HFFc6 (cell line): ENCODE measurements at places on chromosomes 7 and 10.

DNA sequence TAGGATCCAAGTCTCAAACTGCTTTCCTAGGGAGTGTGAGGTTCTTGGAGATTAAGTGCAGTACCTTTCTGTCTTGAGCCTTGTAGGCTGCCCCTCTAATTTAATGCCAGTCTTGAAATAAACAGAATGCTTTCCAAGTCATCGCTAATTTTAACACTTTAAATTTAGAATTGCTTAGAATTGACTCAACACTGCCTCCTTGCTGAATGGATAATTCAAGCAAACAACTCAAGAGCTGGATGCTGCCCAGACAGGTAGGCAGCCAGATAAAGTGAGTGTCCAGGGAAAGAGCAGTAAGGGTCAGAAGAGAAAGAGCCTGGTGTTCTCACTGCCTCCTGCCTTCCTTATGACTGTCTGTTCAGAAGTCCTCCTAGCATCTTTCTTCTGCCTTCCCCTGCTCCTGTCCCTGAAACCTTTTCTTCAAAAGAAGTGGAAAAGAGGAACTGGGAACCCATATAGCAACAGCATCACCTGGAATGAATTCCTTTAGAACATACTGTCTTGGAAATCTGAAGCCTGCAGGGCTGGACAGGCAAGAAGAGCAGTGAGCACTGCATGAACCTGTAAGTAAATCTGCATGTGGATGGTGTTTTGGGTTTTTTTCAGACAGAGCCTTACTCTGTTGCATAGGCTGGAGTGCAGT is 3.1 kb upstream of the GOT1 start:
- no peak for DNase-seq

DNA sequence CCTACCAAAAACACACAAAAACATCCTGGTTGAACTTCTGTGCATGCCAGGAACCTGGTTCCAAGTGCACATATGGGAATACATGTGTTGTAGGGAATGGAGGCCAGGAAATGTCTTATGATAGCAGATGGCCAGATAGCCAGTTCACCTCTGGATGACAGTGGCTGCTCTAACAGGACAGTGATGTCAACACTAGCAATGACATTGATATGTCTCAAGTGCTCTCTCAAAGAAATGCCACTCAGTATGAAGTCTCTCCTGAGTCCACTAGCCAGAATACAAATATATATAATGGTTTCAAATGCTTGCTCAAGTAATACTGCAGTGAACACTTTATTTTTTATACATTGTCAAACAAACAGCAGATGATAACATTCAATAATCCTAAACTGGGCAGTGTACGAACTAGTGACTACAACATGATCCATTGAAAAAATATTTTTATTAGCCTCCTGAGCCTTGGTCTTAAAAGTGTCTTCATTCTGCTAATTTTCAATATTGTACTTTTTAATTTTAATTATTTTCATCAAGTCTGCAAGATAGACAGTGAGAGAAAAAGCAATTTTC is 26.0 kb upstream of the PCDH15 start:
- no peak for DNase-seq

DNA sequence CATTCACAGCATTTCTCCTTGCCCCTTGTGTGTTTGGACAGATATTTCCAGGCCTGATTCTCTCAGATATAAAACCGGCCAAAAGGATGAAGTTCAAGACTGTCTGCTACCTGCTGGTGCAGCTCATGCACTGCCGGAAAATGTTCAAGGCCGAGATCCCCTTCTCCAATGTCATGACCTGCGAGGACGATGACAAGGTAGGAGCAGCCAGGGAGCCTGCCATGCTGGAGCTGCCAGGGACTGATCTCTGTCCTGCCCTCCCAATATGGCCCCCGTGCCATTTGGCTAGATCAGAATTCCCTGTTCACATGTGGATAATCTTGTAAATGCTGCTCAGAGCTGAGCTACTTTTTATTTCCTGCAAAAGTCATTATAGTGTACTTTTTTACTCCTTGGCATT is 87.8 kb downstream of the ADCY1 start:
- no peak for DNase-seq

- DNase-seq = no peak
These were observed 73.1 kb upstream of the TOMM7 start for GRCh38 chr7:22895828-22896165.

- DNase-seq = no peak
These were observed 127.4 kb downstream of the WNT2 start for GRCh38 chr7:117195361-117196029.

DNA sequence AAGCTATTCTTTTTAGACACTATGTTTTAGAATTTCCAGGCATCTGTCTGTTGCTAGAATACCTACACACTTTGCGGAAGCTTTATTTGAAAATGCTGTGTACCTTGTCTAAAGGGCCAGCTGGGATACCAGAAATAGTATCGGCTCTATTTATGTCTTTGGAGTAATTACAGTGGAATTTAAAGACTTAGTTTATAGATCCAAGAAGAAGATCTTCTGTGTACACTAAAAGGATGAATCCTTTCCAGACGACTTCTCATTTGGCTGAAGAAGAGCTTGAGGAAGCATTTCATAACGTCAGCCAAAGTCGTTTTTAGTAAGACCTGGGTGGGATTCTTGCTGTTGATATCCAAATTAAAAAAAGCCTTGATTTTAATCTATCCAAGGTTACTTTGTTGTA is 365.9 kb downstream of the INHBA start:
- DNase-seq = peak; percentile 31

GRCh38 chr10:133106516-133106915 is 18.8 kb downstream of the ADGRA1 start:
- no peak for DNase-seq

GRCh38 chr7:15303357-15303756 is 258.5 kb downstream of the AGMO start:
- DNase-seq = no peak

GRCh38 chr7:8303904-8304528 is 42.0 kb upstream of the ICA1 start:
- no peak for DNase-seq

- DNase-seq = peak; percentile 30
These were observed 78.3 kb upstream of the SLC26A5 start for GRCh38 chr7:103524042-103524907.

DNA sequence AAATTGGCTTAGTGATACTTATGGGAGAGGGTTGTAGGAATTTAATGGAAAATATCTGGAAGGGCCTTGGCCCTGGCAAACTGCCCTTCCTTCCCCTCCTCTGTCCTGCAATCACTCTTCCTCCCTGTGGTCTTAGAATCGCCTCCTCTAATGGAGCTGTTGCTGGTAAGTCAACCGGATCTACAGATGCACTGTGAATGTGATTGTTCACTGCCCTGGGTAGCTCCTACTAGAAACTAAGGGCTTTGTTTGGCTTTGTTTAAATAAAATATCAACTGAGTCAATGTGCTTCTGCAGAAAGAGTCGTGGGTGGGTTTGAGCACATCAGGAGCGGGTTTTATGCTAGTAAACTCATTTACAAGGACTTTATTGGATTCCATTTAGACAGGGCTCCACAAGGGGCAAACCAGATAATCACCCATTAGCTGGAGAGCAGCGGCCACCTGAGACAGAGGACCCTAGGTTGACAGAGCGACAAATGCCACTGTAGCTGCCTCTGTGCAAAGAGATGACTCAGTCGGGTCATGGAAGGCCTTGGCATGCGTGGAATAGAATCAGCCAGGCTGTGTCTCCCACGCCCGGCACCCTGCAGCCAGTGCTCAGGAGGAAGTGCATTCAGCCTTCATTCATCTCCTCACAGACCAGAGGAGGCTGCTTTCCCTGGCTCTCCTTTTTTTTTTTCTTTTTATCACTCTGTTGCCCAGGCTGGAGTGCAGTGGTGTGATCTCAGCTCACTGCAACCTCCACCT is 97.9 kb downstream of the GAD2 start:
- no peak for DNase-seq

- DNase-seq = no peak
These were observed 42.6 kb downstream of the CNOT4 start for GRCh38 chr7:135467207-135467711.

DNA sequence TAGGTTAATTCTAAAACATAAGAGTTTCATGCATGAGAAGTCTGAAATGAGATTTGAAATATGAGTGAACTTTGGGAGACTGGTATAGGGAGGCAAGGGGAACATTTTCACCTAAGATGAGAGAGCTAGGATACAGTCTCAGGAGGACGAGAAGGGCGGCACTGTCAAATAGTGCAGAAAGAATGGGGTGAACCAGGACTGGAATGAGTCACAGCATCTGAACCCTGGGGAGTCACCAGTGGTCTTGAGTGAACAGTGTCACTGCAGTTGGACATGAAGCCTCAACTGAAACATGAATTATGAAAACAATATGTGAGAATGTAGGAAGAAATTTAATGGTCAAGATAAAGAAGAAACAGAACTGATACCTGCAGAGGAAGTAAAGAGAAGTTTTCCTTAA is 33.8 kb downstream of the GNG11 start:
- DNase-seq = no peak

DNA sequence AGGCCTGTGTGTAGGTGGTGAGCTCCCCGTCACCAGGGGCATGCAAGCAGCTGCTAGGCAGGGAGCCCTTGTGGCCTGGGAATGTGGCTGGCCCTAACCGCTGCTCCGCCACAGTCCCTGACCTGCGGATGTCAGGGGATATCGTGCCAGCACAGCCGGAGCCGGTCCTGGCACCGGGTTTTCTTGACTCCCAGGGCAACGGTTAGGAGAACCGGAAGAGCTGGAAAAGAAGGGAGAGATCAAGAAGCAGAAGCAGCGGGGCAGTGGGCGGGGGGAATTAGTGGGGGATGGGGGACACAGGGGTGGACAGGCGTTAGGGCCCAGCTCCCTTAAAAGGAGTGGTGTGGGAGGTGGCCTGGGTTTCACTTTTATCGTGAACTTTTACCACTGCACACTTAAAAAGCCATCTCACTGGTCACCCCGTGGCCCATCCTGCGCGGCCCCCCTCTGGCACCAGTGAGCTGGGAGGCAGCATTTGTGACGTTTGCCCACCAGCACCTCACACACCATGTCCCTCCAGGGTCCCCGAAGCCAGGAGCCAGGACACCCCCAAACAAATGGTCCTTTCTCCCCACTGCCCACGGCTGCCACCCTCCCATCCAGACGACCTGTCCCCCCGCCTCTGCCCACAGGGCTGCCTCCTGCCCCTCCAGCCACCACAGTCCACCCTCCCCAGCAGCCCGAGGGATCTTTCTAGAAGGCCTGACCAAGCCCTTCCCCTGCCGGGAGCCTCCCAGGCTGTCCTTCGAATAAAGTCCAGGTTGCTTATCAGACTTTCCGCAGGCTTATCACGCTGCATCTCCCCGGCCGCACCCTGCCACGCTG is 1.8 kb upstream of the MICALL2 start:
- no peak for DNase-seq

- no peak for DNase-seq
These were observed 566.2 kb downstream of the PCDH15 start for GRCh38 chr10:54234832-54235231.

GRCh38 chr10:24239289-24240040 is 30.5 kb downstream of the KIAA1217 start:
- DNase-seq = no peak

DNA sequence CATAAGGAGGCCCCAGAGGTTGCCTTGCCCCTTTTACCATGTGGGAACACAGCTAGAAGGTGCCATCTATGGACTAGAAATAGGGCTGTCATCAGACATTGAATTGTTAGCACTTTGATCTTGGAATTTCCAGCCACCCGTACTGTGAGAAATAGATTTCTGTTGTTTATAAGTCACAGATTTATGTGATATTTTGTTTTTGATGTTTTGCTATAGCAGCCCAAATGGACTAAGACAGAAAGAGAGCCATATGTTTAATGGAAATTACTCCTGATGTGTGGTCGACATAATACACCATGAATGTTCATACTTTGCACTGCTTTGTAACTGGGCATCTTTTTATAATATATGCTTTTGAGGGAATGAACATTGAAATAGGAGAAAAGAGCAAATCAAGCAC is 302.2 kb downstream of the BBS9 start:
- DNase-seq = no peak

- DNase-seq = peak; percentile 87
These were observed 549.1 kb downstream of the XPNPEP1 start for GRCh38 chr10:109374215-109374614.

DNA sequence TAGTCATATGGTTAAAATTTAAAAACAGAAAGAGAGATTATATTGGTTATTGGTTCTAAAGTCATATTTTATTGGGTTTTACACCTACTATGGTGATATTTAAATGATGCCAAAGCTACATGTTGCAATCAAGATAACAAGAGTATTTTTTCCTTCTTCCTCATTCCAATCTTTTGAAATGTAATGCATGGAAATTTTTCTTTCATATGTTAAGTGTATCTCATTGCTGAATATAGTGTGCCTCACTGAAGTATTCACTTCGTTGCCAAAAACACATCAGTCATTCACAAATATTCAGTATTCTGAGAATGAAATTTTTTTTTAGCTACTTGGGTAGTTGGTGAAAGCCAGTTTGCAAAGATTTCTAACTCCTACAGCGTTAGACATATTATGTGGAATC is 19.5 kb downstream of the HDAC9 start:
- DNase-seq = peak; percentile 45

GRCh38 chr7:150570556-150571465 is 3.6 kb downstream of the GIMAP4 start:
- DNase-seq = no peak

DNA sequence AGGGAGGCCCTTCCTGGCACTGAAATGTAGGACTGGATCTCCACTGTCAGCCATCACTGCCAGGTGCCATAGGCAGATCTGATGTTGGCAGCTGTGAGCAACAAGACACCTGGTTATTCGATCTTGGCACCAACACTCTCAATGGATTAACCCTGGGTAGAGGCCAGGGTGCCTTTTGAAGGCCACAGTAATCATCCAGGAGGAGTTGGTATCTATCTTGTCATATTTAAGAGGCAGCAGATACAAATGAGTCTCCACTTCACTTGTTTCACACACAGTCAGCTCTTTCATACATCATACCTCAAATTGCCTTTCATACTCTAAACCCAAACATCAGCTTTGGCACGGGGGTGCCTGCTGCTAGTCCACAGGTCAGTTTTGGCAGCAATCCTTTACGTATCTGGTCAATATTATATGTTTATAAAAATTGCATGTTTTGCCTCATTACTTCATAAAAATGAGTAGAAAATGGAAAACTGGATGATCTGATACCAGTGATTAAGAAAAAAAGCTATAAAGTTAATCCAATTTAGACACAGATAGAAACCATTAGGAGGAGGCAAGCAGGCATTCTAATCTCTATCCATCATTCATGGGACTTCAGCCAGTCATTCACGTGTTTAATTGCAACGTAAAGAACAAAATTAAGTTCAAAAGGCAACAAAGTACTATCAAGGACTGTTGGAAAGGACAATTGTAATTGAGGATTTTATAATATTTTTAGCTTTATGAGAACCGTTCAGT is 12.7 kb upstream of the CACUL1 start:
- DNase-seq = no peak

GRCh38 chr7:23235813-23236221 is 10.8 kb upstream of the GPNMB start:
- DNase-seq = no peak

DNA sequence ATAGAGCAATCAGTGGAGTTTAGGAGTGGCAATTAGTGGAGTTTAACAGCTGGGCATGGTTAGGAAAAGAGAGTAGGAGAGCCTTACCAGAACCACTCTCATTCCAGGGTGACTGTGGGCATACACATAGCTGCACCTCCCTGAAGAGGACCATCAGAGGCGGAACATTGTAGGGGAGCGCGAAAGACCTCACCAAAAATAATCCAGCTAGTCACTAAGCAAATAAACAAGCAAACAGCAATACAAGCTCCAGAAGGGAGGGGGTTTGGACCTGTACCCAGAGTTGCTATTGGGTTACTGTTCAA is 4.1 kb upstream of the NACAD start:
- DNase-seq = no peak
